ENCODE measurements at places on chromosomes 7 and 10. TPM values are rescaled to one million over a fixed set of nuclear protein-coding genes. Genes with fewer than 3 reads are reported as not detected.

The NME8 gene
- total RNA-seq: not detected

The HNRNPH3 gene
- total RNA-seq: 10.0 TPM

The NKX6-2 gene
- total RNA-seq: not detected

The SPDYE2 gene
- total RNA-seq: not detected

The KLLN gene
- total RNA-seq: 1.1 TPM
